Activated T-cell treated with anti-CD3 and anti-CD28 coated beads, Interleukin-2, amount 50 U/mL, for 48 hours (primary cell): ENCODE measurements at places on chromosomes 6 and 20.

GRCh38 chr6:133899556-133899955, 10.6 kb downstream of the TCF21 start:
- DNase-seq = no peak

DNA sequence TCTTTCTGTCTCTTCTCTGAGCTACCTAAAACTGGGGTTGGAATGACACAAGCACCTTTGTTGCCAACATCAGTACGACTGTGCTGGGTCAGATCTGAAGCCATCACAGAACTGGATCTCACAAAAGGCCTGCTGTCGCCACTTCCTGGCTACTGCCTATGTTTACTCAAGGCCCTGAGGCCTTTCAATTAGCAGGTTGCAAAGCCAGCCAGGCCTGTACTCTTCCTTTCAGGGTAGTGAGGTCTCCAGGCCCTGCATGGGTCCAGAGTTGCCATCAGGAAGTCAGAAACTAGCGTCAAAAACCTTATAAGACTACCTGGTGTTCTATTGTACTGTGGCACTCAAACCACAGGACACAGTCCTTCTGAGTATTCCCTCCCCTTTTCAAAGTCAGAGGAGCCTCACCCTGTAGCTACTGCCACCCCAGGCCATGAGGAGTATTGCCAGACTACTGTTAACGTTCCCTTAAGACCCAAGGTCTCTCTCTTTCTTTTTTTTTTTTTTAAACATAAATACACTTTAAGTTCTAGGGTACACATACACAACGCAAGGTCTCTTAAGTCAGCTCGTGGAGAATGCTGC, 937.4 kb upstream of the GJE1 start:
- no peak for DNase-seq

DNA sequence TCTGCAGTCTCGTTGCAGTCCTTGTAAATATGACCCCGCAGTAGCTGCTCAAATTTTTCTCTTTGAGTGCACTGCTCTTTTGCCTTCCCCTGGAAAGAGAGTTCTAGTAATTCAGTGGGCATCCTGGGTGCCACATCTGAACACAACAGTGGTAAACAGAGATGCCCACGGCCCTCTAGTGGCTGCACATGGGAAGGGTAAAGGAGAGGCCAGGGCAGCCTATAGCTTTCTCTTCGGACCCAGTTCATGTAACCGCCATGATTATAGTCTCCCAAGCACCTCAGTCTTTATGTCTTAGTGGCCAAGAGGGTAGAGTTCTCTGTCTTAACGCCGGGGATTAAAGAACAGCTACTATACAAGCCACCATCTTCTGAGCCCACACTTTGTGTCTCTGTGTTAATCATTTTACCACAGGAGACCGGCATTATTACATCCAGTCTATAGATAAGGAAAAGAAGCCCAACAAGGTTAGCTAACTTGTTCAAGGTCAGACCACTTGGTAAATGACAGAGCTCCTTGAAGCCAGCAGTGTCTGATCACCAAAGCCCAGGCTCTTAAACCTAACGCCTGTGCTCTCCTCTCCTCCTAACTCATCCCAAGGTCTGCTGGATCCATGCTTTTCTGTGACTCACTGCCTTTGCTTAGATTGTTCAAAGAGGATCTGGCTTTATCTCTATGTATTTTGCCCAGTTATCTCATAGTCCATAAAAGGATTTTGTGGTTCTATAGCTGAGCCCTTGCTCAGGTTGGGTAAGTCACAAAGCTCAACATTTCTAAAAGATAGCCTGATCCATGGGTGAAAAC, 81.8 kb downstream of the ISM1 start:
- peak; percentile 57 for DNase-seq

DNA sequence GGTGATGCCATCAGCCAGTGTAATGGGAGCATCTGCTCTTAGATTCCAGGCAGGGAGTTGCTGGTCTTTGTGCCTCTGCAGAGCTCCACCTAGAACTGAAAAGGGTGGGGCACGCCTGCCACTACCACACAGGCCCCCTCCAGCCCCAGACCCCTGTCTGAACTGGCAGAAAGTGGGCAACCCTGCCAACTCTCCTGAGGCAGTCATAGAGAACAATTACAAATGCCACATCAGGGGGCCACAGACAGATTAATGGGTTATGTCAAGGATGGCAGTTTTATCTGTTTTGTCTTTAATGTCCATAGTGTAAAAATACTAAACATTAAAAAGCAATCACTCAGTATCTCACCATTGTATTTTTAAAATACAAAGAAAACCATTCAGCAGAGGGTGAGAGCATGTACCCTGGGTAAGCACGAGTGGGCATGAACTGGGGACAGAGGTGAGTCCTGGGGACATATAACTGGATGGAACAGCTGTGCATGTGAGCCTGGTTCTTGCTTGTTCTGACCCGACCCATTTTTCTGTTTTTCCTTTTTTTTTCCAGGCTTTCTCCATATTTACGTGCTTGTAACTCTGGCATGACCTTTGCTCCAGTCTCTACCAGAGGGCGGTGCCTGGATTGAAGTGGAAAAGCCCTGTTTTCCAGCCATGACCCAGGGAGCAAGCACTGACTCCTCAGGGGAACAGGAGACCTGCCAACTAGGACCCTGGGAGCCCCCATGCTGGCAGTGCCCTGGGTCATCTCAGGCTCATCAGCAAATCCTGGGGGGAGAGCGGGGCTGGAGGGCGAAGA, 8.2 kb downstream of the TRAF3IP2 start:
- DNase-seq = no peak

GRCh38 chr20:45948742-45949541, 14.5 kb downstream of the PCIF1 start:
- no peak for DNase-seq
